Foreskin fibroblast (primary cell): ENCODE measurements at places on chromosomes 1 and 21.
A peak's percentile ranks its signal among the peaks of the same experiment; 100 is the strongest.

GRCh38 chr1:67201891-67202290 lies 35.6 kb downstream of the IL23R start:
- no peak for DNase-seq

GRCh38 chr1:46812996-46813857 lies 14.4 kb downstream of the CYP4B1 start:
- no peak for DNase-seq

GRCh38 chr1:66402194-66402593 lies 131.8 kb upstream of the SGIP1 start:
- peak; percentile 47 for DNase-seq

GRCh38 chr1:231626951-231627614 lies 493 bp downstream of the DISC1 start:
- DNase-seq: peak; percentile 68

GRCh38 chr1:109404838-109405237 lies 7.1 kb upstream of the SORT1 start:
- no peak for DNase-seq

DNA sequence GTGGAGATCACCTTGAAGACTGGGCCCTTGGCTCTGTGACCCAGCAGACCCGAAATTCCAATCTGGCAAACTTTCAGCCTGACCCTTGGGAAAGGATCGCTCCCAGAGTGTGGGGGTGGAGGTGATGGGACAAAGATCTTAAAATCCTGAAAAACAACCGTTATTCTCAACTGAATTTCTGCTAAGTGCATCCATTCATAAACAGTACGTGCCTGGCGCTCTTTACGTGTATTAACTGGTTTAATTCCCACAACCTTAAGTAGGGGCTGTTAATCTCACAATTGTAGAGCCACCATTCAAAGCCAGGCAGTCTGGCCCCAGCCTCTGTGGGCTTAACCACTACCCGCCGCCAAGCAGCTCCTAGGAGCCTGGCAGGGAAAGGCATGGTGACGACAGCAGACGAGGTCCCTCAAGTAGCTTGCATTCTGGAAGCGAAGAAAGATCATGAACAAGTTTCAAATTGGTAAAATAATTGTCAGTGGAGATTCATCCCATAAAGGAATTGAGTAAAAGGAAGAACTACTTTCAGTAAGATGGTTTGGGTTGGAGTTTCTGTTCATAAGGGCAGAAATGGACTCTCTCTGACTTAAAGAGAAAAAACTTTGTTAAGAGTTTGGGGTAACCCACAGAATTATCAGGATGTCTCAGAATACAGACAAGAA lies 11.4 kb upstream of the RGS16 start:
- DNase-seq: peak; percentile 61

- DNase-seq: peak; percentile 35
Observed at GRCh38 chr1:156371553-156372264, 2.7 kb downstream of the RHBG start.

- no peak for DNase-seq
Observed at GRCh38 chr1:59408608-59409240, 111.8 kb downstream of the FGGY start.
